ENCODE measurements at places on chromosomes 5 and 9.

DNA sequence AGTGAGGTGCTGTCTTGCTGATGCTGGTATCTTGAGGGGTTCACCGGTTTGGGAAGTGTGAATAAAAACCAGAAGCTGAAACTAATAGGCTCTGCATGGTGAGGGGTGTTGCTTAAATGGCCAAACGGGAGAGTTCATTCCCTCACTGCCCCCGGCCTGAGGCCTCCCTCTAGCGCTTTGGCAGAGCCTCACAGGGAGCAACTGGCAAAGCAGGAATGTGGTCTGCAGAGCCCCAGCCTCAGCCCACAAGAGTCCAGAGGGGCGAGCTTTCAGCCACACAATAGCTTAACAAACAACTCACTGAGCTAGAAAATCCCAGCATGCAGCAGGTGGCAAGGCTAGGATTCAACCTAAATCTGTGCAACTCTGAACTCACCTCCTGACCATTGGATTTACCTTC lies 234.8 kb downstream of the MED10 start:
- no peak for DNase-seq

DNA sequence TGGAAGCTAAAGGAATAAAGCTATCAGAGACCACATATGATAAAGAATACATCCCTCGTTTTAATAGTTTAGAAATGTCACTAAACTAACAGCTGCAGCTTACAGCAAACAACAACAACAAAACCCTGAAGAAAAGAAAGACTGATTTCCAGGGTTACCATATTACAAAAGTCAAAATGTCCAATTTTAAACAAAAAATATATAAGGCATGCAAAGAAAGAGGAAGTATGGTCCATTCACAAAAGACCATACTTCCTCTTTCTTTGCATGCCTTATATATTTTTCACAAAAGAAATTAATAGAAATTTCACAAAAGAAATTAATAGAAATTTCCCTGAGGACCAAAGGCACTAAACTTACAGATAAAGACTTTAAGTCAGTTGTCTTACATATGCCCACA lies 354.2 kb downstream of the ARL15 start:
- no peak for DNase-seq

- no peak for DNase-seq
Measured at GRCh38 chr5:30436691-30437090, 756.8 kb upstream of the CDH6 start.

DNA sequence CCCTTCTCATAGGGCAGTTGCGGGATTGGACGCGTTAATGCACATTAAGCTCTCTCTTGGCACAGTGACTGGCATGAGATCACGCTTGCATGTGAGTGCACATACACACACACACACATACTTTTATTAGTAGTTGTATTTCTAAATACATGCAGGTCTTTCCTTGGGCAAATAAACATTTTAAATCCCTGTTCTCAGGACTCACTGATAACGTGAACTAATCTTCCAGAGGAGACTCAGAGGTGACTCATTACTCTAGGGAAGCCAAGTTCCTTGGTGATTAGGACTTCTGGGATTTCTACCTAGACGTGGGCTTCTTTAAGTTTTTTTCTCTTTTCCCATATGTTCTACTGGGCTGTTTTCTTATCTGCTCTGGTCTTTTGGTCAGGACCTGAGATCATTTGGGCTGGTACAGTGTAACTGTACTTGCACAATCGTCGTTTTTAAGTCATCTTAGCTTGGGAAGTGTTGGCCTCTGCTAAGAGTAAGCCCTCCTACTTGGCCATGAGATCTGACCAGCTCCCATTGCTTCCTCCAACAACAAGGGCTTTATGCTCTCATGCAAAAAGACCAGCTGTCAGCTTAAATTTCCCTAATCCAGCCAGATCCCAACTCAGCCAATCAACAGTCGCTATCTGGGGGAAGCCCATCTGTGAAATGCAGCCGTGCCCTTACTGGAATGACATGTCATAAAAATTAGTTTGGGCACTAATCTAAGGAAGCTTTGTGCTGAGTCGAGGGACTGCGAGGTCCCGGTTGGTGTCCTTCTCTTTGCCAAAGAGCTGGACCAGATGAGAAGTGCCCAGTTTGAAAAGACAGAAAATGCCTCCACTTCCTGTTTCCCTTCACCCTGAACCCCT lies 176.4 kb upstream of the ANKRD55 start:
- peak; percentile 50 for DNase-seq

DNA sequence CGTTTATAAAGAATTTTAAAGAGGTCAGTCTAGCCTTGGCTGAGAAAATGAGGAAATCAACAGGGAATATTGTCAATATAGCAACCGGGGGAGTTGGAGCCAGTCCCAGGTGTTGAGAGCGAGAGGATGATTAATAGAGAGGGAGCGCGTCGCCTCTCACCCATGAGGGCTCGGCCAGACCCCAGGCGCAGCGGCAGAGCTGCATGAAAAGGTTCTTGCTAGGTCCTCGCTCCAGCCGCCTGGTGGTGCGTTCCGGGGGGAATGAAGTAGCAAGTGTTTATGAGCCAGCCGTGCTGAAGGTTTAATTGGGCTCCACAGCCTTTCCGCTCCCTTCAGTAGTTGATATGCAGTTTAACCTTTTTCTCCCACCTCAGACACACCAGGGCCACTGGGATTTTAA lies 167.3 kb upstream of the IRX1 start:
- DNase-seq = no peak

GRCh38 chr5:180782748-180783147 lies 19.9 kb downstream of the MGAT1 start:
- DNase-seq = no peak

- no peak for DNase-seq
Measured at GRCh38 chr9:522658-523057, 308.0 kb downstream of the DOCK8 start.

DNA sequence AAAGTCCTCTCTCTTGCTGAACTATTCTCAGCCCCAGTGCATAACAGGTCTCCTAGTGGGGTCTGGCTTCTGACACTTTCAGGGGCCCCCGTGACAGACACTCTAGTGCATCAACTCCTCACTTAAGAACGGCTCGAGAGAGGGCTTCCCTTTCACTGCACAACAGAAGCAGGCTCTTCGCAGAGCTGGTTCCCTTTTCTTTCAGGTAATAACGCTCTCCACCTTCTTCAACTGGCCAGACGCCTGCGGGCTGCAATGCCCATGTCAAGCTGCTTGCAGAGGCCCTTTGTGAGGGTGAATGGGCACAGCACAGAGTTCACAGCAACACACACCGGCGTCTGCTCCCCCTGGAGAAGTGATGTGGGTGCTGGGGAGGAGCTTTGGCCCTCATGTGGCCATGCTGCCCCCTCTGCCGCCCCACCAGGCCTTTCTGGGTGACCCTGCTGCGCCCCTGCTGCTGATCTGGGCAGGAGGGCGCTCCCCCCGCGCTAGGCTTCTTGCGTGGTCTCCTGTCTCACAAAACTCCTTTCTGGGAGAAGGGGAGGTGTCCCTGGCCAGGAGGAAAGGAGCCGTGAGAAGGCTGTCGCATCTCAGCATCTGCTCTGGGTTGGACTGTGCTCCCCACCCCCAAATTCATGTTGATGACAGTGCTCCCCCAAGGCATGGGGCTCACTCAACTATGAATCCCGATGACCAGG lies 2.4 kb downstream of the MRPL36 start:
- no peak for DNase-seq

- DNase-seq = no peak
Measured at GRCh38 chr9:134993996-134994720, 76.4 kb upstream of the FCN1 start.

DNA sequence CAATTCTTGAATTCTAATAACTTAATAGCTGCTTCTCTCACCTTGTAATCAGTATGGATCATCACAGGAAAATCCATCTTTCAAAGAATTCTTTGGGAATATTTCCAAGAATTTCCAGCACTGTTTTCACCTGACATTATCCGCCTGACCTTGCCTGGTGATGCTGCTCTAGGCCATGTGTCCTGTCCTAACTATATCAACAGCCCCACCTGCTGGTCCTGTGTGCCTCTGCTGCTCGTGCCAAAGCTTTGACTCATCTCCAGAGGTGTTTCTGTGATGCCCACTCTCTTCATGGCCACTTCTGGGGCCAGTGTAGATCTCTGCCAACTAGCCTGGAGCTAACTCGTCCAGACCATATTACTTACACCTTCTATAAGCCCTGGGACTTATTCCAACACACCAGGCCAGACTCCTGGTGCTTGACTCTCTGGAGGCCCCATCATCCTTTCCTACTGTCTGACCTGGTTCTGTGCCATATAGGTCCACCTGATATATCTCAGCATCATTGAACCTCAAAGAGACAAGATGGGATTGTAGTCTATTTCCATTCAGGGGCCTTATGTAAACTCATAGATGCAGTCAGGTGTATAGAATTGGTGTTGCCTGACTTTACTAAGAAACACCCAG lies 67.5 kb upstream of the CKMT2 start:
- DNase-seq = no peak

Measured in AG04449 (cell line).